Activated naive CD8-positive, alpha-beta T cell treated with anti-CD3 and anti-CD28 coated beads, Interleukin-2, amount 10 ng/mL, durations not matched to agents 7 days and 5 days (primary cell): ENCODE measurements at places on chromosomes 4 and X. TPM values are rescaled to one million over a fixed set of nuclear protein-coding genes. Genes with fewer than 3 reads are reported as not detected.

GRCh38 chrX:150362599-150363481 lies at the start of gene MAMLD1:
Gene MAMLD1, plus strand, starts transcription at chrX:150363317. Its CDS starts 82,200 bp downstream, at chrX:150445517.
- peaks cover 37% of the 10 kb centered on the region for H3K27me3 ChIP-seq
- peak within 1 kb of the TSS; percentile 66 for H3K27ac ChIP-seq
- peaks cover 20% of the 10 kb centered on the region for H3K4me1 ChIP-seq
- H3K4me3 ChIP-seq, result peak within 1 kb of the TSS; percentile 78

DNA sequence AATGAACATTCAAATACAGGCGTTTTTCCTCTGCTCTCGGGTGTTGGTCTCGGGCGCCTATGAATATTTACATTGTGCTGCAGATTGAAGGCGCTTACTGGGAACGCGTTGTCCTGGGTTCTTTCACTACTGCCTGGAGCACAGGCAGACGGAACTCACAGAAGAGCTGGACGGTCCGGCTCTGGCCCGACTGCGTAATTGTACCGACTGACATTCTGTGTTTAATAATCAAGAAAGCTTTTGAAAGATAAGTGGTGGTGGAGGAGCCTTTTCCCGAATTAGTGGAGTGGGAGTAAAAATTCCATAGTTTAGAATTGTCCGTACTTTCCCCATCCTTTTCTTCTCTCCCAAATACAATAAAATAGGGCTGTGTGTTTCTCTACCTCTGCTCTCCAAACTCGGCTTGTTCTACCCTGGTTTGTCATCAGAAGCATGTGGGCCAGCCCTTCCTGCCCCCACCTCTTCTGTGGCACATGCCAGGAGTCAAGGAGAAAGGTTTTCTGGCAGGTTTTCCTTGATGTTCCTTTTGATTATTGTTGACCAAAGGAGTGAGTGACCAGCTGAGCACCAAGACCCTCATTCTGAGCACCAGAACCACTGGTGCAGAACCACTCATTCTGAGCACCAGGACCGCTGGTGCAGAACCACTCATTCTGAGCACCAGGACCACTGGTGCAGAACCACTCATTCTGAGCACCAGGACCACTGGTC lies 2.3 kb downstream of the FHDC1 start:
- peaks cover 17% of the 10 kb centered on the region for H3K4me1 ChIP-seq
- no peak overlapping the region for H3K27ac ChIP-seq
- DNase-seq, result no peak
- peaks cover 64% of the 10 kb centered on the region for H3K27me3 ChIP-seq
- H3K4me3 ChIP-seq, result peak overlapping the region; percentile 83
- H3K36me3 ChIP-seq, result no peaks in the 10 kb centered on the region

SLITRK4 gene
- not detected for total RNA-seq

SLIT2 gene
- total RNA-seq, result not detected
